ENCODE measurements at places on chromosomes 4 and X.

DNA sequence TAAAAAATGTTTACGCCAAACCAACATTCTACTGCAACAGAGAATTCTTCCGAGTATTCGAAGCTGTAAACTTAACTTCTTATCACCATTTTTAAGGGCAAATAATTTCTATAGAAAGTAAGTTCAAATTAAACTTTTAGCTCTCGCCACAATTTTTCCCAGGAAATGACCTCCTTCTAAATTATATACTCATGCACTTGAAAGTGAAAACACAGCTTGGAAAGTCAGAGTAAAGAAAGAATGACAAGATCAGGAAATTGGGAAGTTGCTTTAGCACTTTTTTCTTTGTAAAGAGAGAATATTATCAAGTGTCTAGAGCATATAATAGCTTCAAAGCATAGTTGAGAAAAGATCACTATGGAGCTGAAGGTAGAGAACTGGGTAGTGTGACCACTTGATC is 1.2 kb downstream of the CYBB start:
- DNase-seq: no peak

GRCh38 chrX:53223955-53224859 is 800 bp downstream of the KDM5C start:
- peak; percentile 36 for DNase-seq

DNA sequence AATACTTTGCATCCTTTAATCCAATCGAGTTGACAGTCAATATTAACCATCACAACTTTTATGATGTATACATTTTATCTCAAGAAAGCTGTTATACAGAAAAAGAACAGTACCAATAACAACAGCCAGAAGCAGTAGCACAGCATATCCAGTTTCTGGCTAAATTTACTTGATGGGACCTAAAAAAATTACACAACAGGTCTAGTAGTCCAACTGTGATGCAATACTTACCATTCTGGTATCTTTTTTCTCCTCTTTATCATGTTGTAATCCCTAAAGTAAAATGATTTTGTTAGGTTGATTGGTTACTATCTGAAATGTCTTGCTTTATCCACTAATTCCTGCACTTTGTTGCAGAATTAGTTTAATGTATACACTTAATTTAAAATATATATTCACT is 1150.6 kb downstream of the FAT4 start:
- no peak for DNase-seq

GRCh38 chrX:1164322-1165288 is 47.8 kb downstream of the CRLF2 start:
- no peak for DNase-seq

- no peak for DNase-seq
These were observed 394.9 kb upstream of the PABPC5 start for GRCh38 chrX:91039777-91040176.

- DNase-seq: no peak
These were observed 81.2 kb downstream of the DCK start for GRCh38 chr4:71074452-71075299.

DNA sequence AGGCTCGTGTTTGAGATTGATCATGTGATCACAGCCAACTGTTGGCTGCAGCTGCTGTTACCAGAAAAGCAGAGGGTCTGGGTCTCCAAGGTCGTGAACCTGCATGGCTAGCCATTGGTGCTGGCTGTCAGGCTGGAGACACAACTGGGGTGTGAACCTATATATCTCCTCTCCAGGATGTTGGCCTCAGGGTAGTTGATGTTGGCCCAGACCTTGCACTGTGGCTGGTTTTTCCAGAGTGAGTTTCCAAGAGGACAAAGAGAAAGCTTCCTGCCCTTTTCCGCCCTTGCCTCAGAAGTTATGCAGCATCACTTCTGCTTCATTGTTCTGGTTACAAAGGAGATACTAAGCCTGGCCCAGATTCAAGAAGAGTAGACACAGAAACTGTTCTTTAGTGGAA is 607.8 kb upstream of the HS3ST1 start:
- no peak for DNase-seq

DNA sequence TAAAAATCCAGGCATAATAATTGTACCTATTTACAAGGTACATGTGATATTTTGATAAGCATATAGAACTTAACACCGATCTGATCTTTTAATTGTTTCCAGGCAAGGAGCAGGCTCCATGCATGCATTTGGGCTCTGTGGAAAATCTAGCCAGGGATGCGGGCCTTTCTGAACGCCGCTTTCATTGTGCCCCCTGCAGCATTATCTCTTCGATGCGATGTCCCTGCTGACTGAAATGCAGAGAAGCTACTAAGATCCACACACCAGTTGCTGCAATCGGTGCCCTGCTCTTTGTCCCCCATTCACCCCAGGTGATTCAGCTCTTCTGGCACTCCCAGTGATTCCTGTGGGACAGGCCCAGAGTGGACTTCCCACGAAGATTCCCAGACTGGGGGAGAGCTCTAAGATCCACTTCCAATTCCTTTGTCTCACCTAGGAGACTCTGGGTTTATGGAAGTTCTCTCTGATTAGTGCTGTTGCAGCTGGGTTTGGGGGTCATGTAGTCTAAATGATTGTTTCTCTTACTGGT is 254.3 kb upstream of the AGA start:
- no peak for DNase-seq

- DNase-seq: no peak
These were observed 68.7 kb upstream of the WWC2 start for GRCh38 chr4:183030309-183030708.

DNA sequence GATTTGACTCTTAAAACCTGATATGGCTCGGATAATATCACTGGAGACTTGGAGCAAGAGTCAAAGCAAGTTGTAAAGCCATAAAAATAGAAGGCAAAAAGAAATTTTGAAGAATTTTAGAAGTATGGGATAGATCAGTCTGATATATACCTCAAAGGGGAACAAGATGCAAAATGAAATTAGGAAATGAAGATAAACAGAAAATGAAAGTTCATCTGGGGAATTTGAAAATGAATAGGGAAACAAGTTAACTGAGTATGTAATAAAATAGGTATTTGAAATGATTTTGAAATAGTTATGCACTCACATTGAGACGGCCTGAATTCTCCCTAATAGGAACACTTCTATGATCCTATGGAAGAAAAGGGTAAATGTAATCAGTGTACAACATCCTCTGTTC is 5.7 kb downstream of the CYP2U1 start:
- DNase-seq: no peak

GRCh38 chr4:61182915-61183314 is 17.2 kb upstream of the ADGRL3 start:
- no peak for DNase-seq

DNA sequence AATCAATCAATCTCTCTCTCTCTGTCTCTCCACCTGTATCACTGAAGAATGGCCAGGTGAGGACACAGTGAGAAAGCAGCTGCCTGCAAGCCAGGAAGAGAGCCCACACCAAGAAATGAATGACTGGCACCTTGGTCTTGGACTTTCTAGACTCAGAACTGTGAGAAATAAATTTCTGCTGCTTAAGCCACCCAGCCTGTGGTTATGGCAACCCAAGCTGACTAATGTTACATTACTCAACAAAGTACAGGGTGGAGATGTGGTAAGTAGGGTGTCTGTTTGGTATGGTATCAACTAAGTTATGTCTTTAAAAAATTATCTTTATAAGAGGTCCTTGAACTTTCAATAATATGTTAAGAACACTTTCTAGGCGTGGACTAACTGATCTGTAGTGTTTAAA is 159.3 kb downstream of the EPHA5 start:
- DNase-seq: no peak

GRCh38 chr4:183276106-183276505 is 44.0 kb downstream of the CLDN22 start:
- no peak for DNase-seq

DNA sequence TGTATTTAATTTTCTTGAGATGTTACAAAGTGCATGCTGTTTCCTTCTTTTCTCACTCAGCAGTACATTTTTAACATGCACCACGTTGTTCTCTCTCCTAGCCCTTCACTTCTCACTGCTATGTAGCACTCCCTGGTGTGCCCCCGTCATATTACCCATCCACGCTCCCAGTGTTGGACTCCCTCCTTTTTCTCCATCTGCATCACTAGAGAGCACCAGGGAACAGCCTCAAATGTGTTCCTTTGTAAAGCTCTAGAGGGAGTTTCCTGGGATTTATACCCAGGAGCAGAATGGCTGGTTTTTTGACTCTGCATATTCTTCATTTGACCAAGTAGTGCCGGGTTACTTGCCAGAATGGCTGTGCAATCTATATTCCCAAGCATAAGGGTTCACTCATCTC is 240.3 kb upstream of the ANXA3 start:
- no peak for DNase-seq

- no peak for DNase-seq
These were observed 36.3 kb downstream of the IL21 start for GRCh38 chr4:122584519-122584918.

GRCh38 chr4:154660052-154660451 is 47.6 kb upstream of the FGG start:
- DNase-seq: no peak

GRCh38 chrX:46543441-46543840 is 1.8 kb downstream of the ZNF674 start:
- no peak for DNase-seq

DNA sequence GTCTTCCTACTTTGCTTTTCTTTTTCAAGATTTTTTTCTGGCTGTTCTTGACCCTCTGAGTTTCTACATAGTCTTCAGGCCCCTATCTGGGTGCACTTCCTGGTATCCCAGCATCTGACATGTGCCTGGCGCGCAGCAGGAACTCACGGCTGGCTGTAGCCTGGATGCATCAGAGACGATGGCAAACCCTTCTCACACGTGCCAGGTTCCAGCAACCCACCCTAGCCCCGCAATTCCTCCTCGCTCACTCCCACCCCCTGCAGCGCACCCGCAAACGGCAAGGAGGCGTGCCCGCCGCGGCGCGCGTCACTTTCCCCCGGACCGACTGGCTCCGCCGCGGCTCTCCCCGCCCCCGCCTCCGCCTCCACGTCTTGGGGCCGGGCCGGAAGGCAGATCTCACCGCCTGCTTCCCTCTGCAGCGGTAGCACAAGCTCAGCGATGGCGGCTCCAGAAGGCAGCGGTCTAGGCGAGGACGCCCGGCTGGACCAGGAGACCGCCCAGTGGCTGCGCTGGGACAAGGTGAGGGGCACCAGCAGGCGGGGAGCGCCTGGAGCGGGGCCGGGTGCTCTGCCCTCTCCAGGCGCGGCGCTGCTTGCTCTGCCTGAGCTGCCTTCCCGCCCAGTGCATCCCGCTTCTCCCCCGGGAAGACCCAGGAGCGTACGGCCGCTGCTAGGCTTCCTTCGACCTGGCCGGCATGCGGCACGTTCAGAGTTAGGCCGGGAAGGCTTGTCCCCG is at the start of gene PGM2:
Gene PGM2 (plus strand): TSS at position 392 of the 735 bp plus-strand sequence. CDS start 47 bp downstream, at position 439.
- DNase-seq: peak; percentile 88

DNA sequence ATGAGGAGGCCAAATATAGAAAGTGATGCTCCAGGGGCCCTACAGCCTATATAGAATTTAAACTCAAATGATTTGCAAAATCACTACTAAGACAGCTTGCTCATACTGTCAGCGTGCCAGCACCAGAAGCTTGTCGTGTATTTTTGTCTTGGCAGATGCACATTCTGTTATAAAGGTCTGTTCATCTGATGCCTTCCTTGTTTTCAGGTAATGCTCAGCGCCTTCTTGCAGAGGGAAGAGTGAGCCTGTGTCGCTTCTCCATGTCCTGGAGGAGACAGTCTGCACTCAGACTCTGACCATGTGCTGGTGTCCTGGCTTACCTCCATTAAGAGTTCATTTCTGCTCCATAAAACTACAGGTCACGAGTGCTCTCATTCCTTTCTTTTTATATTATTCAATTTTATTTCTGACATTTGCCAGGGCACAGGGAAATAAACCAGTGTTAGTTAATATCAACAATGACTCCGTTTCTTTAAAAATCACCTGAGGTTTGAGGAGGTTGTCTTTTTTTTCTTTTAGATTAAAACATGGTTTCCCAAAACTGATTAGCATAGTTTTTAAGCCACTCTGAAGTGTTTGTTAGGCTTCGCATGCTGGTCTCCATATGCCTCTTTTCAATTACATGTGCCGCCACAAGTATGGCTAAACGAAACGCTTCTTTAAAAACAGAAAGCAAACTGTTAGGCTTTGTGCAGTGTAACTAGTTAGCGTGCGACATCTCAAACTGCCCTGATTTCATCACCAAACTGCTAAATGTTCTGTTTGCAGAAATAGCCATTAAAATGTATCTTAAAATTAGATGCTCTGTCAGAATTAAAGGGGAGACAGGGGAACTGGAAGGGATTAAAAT is 215.2 kb upstream of the GK2 start:
- DNase-seq: no peak

DNA sequence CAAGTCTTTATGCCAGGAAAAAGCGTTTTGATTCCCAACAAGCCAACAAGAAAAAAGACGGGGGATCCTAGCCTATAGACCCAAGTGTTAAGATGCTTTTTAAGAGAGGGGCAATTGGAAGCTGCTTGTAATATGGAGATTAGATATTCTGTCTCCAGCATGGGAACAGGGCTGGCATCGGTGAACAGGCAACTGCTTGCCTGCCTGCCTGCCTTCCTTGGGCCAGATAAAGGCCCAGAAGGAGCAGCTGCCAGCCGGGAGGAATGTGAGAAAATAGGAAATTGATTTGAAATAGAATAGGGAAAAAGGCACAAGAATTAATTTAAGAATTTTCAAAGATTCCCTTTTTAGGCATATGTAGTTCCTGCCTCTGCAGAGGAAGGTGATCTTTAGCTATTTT is 192.2 kb downstream of the TENM3 start:
- DNase-seq: no peak

DNA sequence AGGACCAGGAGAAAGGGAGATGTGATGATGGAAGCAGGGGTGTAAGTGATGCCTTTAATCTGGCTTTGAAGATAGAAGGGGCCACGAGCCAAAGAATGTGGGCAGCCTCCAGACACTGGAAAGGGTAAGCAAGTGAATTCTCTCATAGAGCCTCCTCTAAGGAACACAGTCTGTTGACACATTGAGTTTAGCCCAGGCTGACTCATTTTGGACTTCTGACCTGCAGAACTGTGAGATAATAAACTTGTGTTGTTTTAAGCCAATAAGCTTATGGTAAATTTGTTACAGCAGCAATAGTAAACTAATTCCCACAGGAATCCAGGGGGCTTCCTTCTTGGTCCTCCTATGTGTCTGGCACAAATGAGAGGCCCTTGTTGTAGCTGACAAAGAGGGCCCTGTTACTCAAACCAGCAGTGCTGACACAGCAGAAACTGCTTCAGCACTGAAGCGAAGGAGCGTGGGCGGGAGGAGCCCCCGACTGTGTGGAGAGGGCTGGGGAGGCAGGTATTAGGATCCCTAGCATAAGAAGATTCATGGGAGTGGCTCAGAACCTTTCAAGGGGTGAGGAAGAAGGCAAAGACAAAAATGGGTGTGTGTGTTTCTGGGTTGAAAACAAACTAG is 268.7 kb downstream of the NR3C2 start:
- DNase-seq: no peak

DNA sequence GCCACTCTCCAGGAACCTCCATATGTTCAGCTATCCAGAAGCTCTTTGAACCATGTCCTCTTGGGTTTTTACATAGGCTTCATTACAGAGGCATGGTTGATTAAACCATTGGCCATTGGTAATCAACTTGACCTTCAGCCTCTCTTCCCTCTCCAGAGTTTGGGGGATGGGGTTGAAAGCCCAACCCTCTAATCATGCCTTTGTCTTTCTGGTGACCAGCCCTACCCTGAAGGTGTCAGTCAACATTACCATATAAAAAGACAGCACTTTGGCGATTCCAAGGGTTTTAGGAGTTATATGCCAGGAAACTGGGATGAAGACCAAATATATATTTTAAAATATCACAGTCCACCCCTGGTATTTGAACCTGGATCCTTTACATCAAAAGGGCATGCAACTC is 222.5 kb downstream of the CHIC1 start:
- no peak for DNase-seq

GRCh38 chrX:1086444-1087409 is 125.7 kb downstream of the CRLF2 start:
- DNase-seq: no peak

- DNase-seq: no peak
These were observed 200.5 kb downstream of the KDR start for GRCh38 chr4:54924891-54925290.
